ENCODE measurements at places on chromosomes 3 and 15.
A peak's percentile ranks its signal among the peaks of the same experiment; 100 is the strongest.

- DNase-seq, result no peak
These were observed 417.3 kb downstream of the GABRB3 start for GRCh38 chr15:26355472-26356074.

DNA sequence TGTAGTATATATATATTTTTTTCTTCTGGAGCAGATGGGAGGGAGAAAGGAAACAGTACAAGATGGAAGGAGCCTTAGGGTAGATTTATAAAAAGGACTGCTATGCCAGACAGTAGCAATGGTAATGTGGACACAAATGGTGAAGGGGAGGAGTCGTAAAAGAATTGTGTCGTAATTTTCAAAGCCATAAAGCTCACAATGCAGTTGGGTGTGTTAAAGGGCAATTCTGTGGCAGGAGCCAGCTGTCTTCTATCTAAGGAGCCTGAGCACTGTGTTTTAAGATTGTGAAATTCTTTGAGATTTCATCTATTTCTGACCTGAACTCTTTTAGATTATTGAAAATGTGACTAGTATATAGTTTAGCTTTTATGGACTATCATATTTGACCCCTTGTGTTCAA lies 58.9 kb downstream of the CNOT10 start:
- no peak for DNase-seq

DNA sequence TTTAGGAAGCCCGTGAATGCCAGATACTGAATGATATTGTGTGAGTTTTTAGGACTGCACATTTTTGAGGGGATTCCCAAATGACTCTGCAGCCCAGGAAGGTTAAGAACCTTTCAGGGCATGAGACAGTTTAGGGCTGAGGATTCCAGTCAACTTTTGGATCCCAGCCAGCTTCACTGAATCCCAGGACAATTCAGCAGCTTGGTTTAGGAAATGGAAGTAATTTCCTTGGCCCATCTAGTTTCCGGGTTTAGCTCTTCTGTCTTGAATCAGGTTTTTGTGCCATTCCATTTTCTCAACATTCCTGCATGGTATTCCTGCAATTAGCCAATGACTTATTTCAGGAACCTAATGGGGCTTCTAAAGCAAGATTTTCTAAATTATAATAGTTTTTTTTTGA lies 253.9 kb downstream of the LSAMP start:
- no peak for DNase-seq

DNA sequence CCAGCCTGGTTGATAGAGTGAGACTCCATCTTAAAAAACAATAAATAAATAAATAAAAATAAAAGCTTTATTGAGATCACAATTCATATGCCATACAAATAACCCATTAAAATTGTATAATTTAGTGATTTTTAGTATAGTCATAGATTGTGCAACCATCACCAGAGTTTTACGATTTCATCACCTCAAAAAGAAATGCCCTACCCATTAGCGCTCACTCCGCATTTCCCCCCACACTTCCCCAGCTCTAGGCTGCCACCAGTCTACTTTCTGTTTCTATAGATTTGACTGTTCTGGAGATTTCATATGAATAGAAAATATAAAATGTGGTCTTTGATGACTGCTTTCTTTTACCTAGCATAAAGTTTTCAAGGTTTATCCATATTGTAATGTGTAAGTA lies 57.0 kb downstream of the ARHGEF26 start:
- DNase-seq, result no peak

- no peak for DNase-seq
These were observed 137.7 kb downstream of the RAB11A start for GRCh38 chr15:66006986-66007385.

- no peak for DNase-seq
These were observed 12.0 kb downstream of the DNASE1L3 start for GRCh38 chr3:58198804-58199203.

- no peak for DNase-seq
These were observed 1041.9 kb upstream of the NR2F2 start for GRCh38 chr15:95288626-95289025.

- no peak for DNase-seq
These were observed 116.3 kb downstream of the TMEM266 start for GRCh38 chr15:76176059-76176458.

- no peak for DNase-seq
These were observed 523.1 kb downstream of the ROBO2 start for GRCh38 chr3:77563012-77563411.

DNA sequence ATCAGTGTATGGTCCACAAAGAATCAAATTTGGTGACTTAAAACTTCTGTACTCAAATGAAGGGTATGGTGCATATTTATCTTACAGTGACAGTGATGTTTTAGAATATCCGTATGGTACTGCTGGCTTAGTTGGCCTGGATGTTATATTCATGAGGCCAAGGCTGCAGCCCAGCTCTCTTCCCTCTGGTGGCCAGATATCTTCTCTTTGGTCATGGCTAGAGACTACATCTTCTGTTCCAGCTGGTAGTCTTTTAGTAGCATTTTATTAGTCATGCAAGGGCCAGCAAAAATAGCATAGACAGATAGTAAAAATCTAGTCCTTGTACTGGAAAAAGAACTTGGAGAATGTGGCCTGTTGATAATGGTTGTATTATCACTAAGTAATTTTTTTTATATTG lies 124.0 kb upstream of the ROPN1 start:
- DNase-seq, result no peak

- DNase-seq, result no peak
These were observed 3.8 kb upstream of the ACAD9 start for GRCh38 chr3:128875556-128876120.

- no peak for DNase-seq
These were observed 39.9 kb downstream of the KLF15 start for GRCh38 chr3:126317029-126317996.

GRCh38 chr15:96355568-96356187 lies 25.2 kb downstream of the NR2F2 start:
- no peak for DNase-seq

- no peak for DNase-seq
These were observed 149.3 kb upstream of the MEF2A start for GRCh38 chr15:99416191-99417188.

DNA sequence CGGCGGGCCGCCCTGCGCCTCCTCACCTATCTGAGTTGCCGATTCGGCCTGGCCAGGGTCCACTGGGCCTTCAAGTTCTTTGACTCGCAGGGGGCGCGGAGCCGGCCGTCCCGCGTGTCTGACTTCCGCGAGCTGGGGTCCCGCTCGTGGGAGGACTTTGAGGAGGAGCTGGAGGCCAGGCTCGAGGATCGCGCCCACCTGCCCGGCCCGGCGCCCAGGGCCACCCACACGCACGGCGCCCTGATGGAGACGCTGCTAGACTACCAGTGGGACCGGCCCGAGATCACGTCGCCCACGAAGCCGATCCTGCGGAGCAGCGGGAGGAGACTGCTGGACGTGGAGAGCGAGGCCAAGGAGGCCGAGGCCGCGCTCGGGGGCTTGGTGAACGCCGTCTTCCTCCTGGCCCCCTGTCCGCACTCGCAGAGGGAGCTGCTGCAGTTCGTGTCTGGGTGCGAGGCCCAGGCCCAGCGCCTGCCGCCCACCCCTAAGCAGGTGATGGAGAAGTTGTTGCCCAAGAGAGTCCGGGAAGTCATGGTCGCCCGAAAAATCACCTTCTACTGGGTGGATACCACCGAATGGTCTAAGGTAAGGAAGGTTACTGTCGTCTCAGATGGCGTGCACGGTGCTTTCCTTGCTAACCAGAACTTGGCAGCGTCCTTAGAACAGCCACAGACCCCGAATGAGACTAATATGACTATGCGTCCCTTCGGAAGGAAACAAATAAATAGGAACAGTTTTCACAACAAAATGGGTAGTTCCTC lies 567 bp downstream of the TICRR start:
- no peak for DNase-seq

- no peak for DNase-seq
These were observed 19.6 kb downstream of the NR2F2 start for GRCh38 chr15:96349857-96350720.

GRCh38 chr3:31013843-31014242 lies 119.4 kb upstream of the GADL1 start:
- DNase-seq, result no peak

- no peak for DNase-seq
These were observed 43.5 kb downstream of the FMN1 start for GRCh38 chr15:33150971-33151370.

DNA sequence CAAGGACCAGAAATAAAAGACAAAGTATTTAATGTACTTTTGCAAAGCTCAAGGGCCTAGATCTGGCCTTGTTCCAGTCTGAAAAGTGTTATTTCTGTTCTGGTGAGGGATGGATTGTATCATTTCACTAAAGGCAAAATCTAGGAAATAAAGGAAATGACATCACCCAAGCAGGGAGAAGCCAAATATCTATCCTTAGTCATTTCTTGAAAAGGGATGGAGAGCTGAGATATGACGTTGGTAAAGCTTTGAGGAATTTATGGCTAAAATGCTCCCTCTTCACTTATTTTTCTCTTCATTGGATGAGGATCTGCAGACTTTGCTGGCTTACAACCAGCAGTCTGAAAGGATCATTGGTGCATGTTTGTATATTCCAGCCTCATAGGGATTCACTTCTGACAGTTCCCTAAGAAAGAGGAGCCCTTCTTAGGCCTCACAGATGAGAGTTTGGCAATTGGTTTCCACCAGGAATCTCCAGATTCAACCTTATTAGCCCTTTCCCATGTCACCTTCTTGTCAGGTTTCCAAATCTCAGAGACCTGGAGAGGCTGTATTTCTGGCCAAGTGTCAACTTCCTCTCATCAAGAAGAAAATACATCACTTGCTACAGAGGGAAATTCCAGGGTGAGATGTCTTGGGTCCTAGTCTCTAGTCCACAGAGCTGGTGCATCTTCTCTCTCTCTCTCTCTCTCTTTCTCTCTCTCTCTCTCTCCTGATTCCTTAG lies 93.7 kb upstream of the BOC start:
- peak; percentile 85 for DNase-seq

DNA sequence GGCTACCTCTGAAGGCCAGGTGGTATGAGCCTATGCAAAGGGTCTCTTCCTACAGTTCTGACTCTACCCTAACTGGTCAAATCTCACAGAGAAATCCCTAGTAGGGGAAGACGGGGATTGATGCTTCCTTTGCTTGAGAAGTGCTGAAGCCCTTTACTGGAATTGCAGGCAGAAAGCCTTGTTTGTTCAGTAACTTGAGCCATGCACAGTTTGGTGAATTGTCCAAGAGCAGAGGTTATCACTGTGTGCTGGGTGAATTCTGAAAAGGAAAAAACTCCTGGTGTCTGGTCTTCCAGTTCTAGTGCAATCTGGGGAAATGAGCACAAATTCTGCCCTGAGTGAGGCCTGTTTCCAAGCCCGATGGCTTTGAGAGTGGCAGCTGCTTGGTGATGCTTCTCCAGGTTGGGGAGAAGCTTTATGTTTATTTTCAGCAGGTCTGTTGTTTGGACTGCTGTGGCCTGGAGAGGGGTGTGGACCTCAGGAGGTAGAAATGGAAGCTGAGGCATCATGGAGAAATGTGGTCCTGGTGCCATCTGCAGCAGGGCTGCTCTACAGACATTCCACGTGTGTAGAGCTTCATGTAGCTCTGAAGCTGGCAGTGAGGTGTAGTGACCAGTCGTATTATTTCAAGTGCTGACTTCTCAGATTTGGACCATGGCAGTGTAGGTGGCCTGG lies 60.9 kb downstream of the ARNT2 start:
- no peak for DNase-seq

- no peak for DNase-seq
These were observed 3.9 kb upstream of the MASP1 start for GRCh38 chr3:187295316-187296034.

- peak; percentile 90 for DNase-seq
These were observed 72.1 kb upstream of the FNDC3B start for GRCh38 chr3:171967137-171967783.

- no peak for DNase-seq
These were observed 116.7 kb upstream of the NEO1 start for GRCh38 chr15:72935521-72935920.

DNA sequence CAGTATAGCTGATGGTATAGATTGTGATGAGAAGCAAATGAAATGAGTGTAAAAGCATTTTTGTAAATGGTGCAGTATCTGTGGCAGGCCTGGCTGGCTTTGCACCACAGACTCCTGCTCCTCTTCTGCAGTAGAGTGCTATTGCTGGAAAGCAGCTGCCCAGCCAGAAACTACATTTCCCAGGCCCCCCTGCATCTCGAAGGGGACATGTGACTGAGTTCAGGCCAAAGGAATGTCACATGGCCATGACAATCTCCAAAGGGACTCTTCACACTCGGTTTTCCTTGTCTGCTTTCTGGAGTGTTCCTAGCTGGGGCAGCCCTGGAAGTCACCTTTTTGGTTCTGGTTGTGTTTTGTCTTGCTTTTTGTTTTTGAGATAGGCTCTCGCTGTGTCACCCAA lies 277.1 kb downstream of the SUCLG2 start:
- no peak for DNase-seq

DNA sequence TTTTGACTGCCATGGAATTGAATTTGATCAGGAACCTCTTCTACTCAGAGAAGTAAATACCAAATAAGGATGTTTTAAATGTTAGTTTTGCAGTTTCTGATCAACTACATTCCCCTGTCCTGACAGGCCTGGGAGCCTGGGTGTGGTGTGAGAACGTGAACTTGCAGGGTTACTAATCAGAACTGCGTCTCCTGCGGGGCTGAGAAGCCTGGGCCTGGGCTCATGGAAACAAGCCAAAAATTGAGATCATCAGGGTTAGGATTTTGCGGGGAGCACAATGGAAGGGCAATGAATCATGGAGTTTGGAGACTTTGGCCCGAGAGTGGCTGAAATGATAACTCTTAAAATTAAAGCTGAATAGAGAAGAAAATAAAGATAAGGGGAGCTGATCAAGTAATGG lies 47.8 kb upstream of the C3orf70 start:
- DNase-seq, result peak; percentile 54

DNA sequence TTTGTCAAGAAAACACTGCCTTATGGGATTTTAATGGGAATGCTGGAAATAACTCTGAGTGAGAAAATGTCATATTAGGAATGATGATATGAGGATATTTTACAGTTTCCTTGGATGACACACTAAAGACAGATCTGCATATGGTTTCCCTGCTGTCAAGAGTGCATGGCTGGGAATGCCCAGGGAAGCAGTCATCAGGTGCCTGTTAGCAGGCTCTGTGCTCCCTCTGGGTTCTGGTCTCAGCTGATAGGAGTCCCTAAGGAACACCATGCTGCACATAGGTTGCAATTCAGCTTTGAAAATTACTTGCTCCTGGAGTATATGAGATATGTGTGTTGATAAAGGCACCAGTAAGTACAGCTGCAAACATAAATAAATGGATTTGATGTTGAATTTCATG lies 1064.6 kb downstream of the TUSC7 start:
- no peak for DNase-seq

- no peak for DNase-seq
These were observed 56.5 kb downstream of the RPLP1 start for GRCh38 chr15:69509131-69509530.

DNA sequence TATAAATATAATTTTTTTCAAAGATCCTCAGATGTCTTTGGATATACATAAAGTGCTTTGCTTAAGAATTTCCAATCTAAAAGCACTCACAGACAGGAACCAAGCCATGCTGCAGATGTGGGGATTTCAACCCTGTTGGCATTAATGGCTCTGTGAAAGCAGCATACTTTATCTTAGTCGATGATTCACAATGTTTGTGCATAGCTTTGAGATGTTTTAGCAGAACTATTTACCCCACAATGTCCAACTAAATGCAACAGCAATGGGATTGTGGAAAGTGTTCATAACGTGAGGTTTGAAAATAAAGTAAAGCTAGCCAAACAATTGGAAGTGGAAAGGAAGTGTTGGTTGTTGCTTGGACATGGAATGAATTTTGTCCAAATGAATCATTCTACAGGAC lies 371.4 kb downstream of the SOX2 start:
- DNase-seq, result no peak

Measured in fibroblast of skin of left quadriceps (primary cell).